ENCODE measurements at places on chromosomes 7 and 10.

DNA sequence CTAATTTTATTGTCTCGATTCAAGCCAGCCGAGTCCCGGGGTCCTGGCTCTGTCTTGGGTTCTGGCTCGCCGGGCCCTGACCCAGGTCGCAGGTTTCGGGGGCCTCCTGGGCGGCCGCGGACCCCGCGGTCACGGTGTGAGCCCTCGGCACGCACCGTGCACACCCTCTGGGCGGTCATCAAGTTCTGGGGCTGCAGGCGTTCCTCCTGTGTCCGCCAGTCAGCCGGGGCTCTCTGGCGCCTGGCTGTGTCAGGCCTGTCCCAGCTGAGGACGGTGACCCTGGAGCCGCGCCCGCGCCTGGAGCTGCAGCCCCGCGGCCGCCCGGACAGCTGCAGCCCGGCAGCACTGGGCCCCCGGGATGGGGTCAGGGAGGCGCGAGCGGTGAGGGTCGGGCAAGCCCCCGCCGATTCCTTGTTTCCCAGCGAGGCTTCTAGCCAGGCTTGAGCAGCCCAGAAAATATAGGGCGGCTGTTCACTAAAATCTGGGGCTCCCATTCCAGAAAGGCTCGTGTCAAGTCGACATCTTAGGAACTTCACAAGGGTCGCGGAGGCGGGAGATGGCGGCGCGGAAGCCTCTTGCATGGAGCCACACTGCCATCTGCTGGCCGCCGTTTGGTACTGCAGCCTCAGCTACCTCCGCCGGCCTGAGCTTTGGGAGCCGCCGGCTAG, 4.2 kb upstream of the HOXA7 start:
- DNase-seq, result peak; percentile 61

- DNase-seq, result no peak
Observed at GRCh38 chr7:47254081-47254977, 327.6 kb downstream of the TNS3 start.

DNA sequence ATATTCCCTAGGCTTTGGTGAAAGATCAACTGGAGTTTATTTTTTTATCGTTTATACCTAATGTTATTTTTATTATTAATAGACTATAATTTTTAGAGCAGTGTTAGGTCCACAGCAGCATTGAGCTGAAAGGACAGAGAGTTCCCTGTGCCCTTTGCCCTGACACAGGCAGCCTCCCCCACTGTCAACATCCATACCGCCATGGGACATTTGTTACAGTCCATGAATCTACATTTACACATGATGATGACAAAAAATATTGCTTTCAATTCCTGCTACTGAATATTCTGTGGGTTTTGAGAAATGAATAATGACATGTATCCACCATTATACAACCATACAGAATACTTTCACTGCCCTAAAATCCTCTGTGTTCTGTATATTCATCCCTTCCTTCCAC, 1297.5 kb upstream of the SORCS1 start:
- DNase-seq, result no peak

GRCh38 chr10:104509981-104510380, 131.1 kb upstream of the SORCS3 start:
- no peak for DNase-seq

DNA sequence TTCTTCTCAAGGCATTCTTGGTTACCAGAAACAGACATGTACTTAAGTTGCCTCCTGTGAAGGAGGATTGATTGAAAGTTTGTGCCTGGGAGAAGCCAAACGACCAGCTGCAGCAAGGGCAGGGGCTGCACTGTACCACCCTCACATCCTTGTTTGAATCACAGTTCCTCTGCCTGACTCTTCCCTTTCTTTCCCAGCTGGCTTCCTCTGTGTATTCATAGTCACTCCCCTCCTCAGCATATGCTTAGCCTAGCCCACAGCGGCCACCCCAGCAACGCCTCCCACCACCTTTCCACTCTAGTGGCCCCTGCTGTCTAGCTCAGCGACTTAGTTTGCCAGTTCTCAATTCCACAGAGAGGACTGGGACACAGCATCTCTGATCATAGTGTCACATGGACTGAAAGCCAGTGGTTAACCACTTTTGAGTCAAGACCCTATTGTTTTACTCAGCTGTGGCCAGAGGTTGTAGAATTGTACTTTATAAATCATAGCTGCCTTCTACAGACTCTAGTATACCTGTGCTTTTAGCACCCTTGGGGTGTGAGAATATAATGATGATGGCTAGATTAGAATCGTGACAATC, 643.0 kb downstream of the SUGCT start:
- no peak for DNase-seq

DNA sequence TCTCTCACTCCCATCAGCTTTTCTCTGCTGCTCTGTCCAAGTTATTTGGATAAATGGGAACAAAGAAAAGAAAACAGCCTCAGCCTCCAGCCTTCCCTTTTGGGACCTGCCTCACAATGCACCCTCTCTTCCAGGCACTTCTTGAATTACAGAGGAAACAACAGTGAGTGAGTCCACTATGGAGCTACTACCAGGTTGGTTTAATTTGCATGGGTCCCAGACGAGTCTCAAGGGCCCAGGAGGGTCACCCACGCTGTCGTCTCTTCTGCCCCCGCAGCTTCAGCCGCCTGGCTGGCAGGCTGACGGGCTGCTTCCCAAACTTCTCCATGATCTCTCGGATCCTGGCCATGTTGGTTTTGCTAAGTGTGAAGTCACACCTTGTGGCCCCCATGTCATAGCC, 80.4 kb downstream of the GPR26 start:
- no peak for DNase-seq

DNA sequence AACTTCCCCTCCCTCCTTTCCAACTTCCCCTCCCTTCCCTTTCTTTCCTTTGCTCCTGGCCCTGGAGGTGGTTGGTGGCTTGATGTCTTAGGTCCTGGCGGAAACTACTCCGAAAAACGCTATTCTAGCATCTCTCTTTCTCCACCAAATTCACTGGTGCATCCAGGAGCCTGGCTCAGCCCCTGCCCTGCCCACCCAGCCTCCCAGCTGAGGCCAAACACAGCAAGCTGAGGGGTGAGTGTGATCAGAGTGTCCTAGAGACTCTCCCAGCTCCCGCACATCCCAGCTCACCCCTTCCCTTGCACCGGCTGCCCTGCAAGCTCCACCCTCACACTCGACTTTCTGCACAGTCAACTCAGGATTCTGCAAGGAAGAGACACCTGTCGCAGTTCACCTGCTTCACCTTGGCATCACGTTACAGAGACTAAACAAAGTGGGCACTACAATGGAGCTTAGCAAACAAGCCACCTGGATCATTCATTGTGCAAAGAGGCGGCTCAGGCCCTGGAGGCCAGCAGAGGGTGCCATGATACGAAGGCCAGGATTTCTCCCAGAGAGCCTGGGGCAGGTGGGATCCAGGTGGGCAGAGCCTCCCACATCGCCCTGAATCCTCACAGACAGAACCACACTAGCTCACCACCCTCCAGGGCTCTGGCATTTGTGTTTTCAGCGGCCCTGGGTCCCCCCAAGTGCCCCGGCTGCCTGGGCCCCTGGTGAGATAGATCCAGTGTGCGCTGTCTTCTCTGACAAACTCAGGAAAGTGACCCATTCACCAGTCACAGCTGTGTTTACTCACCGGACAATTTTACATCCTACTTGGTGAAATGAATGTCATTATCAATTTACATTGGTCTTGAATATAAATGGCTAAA, 169.6 kb downstream of the TCERG1L start:
- no peak for DNase-seq

GRCh38 chr7:151847136-151847535, 29.8 kb downstream of the PRKAG2 start:
- DNase-seq, result no peak

DNA sequence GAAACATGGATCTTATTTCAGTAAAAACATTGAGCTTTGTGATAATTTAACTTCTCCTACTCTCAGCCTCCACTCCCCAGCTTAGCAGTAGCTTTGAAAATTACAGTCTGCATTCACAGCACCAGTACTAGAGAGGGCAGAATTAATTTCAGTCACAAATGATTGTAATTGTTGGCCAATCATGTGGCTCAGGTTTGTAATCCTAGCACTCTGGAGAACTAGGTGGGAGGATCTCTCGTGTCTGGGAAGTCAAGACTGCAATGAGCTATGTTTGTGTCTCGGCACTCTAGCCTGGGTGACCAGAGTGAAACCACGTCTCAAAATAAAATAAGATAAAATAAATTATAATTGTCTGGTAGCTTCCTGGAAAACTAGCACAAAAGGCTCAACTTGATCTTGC, 620.9 kb downstream of the TNS3 start:
- DNase-seq, result no peak

- no peak for DNase-seq
Observed at GRCh38 chr10:63192826-63193225, 59.7 kb downstream of the NRBF2 start.

- DNase-seq, result no peak
Observed at GRCh38 chr10:132404911-132405462, 8.0 kb downstream of the PWWP2B start.

DNA sequence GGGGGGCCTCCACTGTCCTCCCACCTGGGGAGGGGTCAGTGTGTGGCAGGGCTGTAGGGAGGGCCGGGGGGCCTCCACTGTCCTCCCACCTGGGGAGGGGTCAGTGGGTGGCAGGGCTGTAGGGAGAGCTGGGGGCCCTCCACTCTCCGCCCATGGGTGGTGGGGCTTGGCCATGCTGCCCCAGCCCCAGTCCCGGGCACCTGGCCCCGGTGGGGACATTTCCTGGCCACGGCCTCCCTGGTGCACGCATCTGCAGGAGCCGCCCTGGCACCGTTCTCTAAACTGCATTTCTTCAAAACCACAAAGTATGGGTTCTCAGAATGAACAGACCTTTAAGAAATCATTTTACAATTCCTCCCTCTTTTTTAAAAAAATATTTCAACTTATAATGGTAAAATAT, 89.3 kb upstream of the PDGFA start:
- no peak for DNase-seq

DNA sequence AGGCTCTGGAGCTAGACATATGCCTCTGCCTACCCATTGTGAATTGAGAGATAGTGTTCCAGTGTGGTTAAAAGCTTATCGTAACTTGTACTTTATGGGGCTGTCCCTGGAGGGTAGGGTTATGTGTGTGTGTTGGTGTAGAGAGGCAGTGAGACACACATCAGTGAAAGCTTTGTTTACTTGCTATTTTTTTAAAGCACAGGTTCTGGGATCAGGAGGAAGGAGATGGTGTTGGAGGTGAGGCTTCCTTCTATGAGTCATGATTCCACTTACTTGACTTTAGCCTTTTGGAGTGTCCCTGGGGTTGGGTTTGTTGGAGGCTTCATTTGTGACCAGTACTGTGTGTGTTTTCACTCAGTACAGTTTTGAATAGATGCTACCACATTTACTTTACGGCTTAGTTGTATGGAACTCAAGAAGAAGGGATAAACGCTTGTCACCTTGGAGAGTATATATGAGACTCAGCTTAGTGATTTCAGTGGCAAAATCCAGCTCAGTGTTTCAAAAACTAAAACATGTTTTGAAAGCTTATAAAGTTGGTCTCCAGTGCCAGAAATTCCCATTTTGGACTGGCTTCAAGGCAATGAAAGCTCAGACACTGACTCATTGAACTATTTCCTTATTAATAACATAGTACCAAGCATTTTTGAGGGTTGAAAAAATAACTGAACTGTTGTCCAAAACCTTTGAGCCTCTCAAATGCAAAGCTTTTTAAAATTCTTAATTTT, 106.2 kb downstream of the PLXDC2 start:
- no peak for DNase-seq

DNA sequence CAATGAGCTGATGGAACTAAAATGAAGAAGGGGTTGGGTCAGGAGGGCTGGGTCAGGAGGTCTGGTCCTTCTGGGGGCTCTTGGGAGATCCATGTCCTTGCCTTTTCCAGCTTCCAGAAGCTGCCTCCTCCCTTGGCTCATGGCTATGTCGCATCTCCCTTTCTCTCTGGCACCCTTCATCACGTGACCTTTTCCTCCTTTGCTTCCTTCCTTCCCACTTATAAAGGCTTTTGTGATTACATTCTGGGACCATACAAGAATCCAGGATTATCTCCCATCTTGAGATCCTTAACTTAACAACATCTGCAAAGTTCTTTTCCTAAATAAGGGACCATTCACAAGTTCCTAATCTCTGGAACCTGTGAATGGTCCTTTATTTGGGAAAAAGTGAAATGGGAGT, 290.2 kb downstream of the GALNT17 start:
- no peak for DNase-seq

GRCh38 chr7:47323904-47324303, 258.0 kb downstream of the TNS3 start:
- no peak for DNase-seq

GRCh38 chr10:75033399-75034130, 77.9 kb upstream of the SAMD8 start:
- no peak for DNase-seq

DNA sequence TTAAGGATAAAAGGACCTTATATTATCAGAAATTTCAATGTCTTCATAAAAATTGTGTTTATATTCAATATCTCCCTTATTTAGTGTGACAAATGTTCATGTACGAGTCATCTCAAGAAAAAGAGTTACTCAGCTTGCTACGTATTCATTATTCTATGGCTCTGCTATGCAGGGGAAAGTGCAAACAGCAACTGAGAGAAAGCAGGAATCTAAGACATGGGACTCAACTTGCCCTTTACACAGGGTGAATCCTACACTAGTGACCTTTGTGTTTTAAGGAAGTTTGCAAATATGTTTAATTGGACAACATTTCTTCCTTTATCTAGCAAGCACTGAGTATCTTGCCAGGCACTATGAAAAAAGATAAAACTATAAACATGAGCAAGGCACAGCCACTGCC, 104.7 kb downstream of the NPSR1 start:
- DNase-seq, result no peak

DNA sequence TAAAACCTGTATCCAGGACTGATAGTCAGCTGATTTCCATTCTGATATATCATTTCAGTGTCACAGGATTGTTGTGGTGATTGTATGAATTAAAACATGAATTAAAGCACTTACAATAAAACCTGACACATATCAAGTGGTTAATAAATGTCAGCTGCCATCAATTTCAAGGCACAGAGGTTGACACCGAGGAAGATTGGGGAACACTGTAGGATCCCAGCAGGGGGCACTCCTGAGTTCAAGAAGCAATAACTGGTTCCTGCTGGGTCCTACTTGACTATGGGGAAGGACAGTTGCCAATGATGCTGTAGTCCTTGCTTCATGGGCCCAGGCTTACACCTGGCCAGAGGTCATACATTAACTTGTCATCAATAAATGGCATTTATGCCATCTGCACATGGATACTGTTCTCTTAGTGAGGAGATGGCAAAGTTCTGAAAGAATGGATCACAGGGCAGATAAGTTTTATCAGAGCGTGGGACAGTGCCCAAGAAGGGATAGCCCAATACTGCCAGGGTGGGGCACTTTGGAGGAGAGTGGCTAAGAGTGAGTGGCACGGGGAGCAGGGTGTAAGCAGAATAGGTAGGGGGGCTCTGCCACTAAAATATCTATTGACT, 24.1 kb downstream of the FZD1 start:
- no peak for DNase-seq

- DNase-seq, result no peak
Observed at GRCh38 chr10:114541081-114541796, 116.8 kb downstream of the ABLIM1 start.

DNA sequence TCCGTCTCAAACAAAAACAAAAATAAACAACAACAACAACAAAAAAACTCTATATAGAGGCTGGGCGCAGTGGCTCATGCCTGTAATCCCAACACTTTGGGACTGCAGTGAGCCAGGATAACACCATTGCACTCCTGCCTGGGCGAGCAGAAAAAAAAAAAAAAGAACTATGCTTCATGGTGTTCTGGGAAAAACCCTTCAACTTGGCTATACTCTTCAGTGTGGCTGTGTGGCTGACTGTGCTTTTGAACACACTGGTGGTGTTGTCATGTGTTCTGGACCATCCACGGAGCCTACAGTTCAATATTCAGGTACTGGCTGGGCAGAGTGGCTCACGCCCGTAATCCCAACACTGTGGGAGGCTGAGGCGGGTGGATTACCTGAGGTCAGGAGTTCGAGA, 26.5 kb downstream of the SNX8 start:
- no peak for DNase-seq

- no peak for DNase-seq
Observed at GRCh38 chr7:74615933-74616780, 41.4 kb upstream of the GTF2I start.
